ENCODE measurements at places on chromosomes 4 and X.

- no peak for DNase-seq
These were observed 7.5 kb upstream of the NXF3 start for GRCh38 chrX:103100484-103100883.

GRCh38 chrX:78375894-78376293 is 48.5 kb upstream of the CYSLTR1 start:
- DNase-seq, result no peak

DNA sequence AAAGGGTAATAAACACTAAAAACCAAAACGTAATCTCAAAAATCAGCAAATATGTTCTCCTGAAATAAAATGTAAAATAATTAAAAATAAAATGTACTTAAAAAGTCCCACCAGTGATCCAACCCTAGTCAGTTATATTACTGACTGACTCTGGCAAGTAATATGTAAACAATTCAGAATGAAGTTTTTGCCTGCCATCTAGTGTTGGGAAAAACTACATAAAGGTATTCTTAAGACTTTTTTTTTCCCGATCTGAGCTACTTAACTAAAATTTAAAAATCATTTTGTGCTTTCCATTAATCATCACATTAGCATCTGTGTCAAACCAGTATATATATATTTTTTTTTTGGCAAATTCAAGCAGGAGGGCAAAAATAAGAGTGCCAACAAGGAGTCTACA is 24.0 kb downstream of the RCHY1 start:
- no peak for DNase-seq

GRCh38 chrX:9940421-9940820 is 26.7 kb upstream of the CLDN34 start:
- DNase-seq, result no peak

DNA sequence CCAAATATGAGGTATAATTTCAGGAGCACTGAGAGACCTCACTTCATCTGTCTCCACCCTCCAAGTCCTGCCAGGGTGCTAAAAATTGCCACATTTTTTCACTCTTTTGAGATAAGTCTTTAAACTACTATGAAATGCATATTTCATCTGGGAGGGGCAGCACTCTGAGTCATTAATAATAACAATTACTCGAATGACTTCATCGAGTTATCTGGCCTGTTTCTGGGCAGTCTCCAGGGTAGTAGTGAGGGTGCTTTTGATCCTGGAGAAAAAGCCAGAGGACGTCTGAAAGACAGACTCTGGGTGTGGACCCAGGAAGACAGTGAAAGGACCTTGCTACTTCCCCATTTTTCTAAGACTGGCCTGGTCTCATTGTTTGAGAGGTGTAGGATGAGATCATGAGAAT is 42.3 kb upstream of the SRD5A3 start:
- no peak for DNase-seq

- no peak for DNase-seq
These were observed 13.1 kb downstream of the GASK1B start for GRCh38 chr4:158159718-158160094.

GRCh38 chrX:136262812-136263315 is 11.7 kb upstream of the MAP7D3 start:
- DNase-seq, result no peak

DNA sequence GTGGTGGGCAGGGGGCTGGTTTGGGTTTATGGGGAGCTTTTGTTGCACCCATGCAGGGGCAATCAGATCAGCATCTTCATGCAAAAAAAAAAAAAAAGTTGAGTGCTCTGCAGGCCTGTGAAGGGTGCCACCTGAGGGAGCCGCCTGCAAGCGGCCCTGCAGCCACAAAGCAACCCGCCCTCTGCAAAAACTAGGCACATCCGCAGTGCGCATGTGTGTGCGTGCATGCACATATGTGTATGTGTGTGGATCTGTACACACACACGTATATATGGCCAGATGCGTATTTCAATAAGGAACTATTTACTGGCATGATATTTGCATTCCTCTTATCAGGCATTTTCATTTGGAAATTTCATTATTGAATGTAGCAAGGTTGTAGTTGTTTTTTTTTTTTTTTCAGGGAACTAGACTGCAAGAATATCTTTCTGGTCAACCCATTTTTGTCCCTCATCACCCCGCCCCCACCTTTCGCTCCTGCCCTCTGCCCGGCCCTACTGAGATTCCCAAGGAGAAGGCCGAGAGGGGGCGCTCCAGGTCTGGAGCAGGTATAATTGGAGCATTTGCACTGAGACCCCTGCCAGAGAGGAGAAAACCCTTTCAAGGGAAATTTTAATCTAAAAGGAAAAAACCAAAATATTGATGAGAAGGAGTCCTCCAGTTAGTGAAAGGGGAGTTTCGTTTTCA is 18.1 kb downstream of the CCNQ start:
- no peak for DNase-seq

DNA sequence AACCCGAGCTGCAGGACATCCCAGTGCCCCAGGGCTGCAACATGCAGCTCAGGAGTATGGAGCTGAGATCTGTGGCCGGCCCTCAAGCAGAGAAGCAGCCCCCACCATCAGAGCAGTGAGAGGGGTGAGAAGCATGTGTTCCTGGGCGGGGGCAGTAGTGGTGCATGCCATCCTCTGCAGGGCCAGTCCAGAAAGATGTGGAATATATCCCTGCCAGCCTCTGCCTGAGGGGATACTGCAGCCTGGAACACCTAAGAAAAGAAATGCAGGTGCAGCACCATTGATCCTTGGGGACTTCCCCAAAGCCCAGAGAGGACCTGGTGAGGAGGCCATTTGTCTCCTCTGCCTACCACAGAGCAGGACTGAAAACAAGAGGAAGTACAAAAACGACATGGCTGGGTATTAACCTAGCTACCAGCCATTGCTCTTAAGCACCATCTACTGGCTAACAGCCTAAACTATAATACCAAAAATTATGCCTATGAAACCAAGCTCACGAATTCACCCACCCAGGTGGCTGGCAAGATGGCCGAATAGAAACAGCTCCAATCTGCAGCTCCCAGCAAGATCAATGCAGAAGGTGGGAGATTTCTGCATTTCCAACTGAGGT is 158.8 kb downstream of the ADGRA3 start:
- no peak for DNase-seq

All from stimulated activated CD4-positive, alpha-beta T cell treated with anti-CD3 and anti-CD28 coated beads, Interleukin-4, amount 100 ng/mL, for 48 hours (primary cell).